ENCODE measurements at places on chromosomes 3 and 15.

- DNase-seq: no peak
These were observed 131.0 kb upstream of the PLXNA1 start for GRCh38 chr3:126851934-126852333.

- DNase-seq: no peak
These were observed 92.5 kb downstream of the ADAMTS9 start for GRCh38 chr3:64595253-64595694.

DNA sequence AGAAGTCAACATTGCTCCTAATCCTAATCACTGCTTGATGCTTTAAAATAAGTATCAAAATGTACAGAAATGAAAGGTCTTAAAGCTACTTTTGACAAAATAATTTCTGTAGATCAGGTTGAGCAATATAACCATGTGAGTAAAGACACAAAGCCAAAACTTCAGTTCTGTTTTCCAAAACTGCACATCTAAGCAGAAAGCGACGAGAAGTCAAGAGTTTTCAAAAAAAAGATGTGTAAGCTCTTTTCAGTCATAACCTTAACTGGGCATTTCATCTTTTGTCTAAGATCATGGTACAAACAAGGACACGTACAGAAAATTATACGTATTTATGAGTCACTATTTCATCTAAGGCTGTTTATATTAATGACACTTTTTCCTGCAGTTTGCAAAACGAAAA is 608.8 kb downstream of the FOXP1 start:
- DNase-seq: no peak

- DNase-seq: no peak
These were observed 235.7 kb upstream of the THBS1 start for GRCh38 chr15:39345176-39345575.

DNA sequence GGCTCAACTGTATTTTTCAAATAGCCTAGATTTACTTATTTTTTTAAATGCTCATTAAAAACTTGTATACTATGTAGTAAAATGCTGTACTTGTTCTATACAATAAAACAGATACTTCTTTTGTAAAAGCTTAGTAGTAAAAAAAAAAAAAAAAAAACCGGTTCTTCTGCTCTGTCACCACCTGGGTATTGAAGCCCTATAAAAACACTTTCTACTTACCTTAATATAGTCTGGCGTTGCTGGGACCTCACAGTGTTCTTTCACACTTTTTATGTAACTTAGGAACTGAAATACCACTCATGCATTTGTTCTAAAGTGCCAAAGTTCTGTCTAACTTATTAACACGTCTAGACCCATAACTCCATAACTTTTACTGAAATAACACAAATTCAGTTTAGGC is 61.4 kb downstream of the TASOR start:
- no peak for DNase-seq
